ENCODE measurements at places on chromosomes 1 and 21.
A peak's percentile ranks its signal among the peaks of the same experiment; 100 is the strongest.

- DNase-seq, result no peak
Observed at GRCh38 chr1:67469431-67469830, 39.2 kb upstream of the SERBP1 start.

DNA sequence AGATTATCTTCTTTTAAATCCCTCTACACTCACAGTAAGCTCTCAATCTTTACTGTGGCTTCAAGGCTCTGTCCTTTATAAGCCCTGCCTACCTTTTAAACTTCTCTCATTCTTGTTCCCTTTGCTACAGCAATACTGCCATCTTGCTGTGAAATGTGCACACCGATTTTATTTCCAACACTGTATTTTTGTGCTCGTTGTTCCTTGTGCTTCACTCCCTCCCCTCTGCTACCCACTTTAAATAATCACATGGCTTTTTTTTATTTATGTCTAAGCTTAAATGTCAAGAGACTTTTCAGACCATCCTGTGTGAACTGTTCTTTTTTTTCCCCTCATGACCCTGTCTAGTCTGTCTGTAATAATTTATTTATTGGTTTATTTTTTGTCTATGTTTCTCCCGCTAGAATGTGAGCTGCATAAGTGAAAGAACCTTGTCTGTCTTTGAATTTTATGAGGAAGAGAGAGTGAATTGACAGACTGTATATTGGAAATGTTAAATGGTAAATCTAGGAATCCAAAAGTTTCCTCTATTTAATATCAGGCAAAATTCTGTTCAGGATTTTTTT, 45.7 kb downstream of the ABCD3 start:
- peak; percentile 17 for DNase-seq

- DNase-seq, result no peak
Observed at GRCh38 chr1:236689713-236690569, 3.6 kb downstream of the ACTN2 start.

GRCh38 chr1:211637066-211637465, 38.4 kb downstream of the NEK2 start:
- no peak for DNase-seq

- DNase-seq, result no peak
Observed at GRCh38 chr1:157369808-157370521, 182.3 kb downstream of the FCRL5 start.

DNA sequence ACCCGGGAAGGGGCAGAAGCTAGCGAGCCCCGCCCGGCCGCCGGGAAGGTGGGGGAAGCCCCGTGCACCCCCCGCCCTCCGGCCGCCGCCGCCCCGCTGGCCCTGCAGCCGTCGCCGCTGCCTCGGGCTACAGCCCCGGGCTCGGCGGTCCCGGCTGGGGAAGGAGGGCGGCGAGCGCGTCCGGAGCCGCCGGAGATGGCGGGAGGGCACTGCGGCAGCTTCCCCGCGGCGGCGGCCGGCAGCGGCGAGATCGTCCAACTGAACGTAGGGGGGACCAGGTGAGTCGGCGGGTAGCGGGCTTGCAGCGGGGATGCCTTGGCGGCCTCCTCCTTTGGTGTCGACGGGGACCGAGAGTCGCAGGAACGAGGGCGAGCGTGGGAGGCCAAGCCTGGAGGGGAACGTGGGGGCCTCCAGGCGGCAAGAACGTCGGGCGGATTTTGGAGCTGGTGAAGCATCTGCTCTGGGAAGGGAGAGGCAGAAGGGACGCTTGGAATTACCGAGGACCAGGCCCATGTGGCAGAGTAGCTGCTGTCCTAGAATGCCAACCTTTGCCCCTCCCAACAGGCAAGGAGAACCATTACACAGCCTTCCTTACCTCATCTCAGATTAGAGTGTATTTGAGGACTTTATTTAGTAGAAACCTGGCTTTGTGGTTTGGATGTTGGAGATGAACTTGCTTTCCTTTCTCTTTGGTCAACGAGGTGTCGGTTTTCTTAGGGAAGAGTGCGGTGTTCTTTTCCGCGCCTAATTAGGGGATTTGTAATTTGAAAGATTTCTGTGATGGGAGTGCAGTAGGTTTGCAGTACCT, 591 bp downstream of the KCTD3 start:
- DNase-seq, result peak; percentile 46

DNA sequence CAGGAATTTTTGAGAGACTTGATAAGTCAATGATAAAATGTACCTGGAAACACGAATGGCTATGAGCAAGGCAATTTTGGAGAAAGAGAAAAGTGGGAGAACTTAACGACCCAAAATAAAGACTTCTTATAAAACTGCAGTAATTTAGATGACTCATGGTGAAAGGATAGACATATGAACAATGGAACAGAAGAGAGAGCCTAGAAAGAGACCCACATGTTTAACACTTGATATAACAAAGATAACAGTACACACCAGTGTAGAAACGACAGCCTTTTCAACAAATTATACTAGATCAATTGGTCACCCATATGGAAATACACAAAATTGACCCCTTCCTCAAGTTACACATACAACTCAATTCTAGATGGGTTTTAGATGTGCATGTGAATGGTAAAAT, 117.5 kb upstream of the GALNT2 start:
- no peak for DNase-seq

DNA sequence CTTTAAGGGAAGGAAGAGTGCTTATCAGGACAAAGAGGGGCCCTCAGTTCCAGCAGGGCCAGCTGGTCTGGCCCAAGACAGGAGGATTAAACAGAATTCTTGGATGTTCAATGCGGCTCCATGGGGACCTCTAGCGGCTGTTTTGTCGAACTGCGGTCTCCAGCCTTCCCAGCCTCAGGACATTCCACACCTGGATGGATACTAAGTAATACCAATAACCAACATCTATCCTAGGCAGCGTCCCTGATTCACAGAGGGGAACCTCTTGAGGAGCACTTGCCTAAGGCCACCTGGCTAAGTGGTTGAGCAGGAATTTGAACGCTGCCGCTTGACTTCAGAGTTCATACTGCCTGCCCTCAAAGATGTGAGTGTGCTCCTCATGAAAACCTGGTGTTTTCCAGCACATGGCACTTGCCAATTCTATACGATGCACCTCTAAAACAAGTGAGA, 15.5 kb upstream of the CD247 start:
- peak; percentile 27 for DNase-seq

DNA sequence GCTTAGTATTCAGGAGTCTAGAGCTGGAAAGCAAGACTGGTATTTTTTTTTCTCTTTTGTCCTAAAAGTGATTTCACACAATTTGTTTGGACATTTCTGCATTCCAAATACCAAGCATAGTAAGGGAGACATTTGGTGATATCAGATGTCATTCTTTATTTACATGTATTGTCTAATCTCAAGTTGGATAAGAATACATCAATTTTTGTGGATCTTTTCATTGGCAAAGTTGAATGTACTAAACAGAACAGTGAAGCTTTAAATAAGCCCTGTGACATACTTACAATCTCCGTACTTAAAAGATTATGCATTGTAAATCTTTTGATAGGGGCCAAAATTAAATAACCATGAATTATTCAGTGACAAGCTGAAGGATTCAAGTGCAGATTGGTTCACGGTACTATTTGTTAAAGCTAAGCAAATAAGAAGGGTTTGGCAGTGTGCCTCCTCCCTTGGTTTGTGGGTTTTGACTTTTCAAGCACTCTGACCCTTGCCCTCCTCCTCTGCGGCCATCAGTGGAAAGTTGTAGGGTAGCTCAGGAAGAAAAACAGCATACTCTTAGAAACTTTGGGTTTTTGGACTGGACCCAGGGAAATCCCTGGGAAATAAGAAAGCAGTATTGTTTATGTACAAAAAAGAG, 663.7 kb downstream of the ADGRL2 start:
- peak; percentile 88 for DNase-seq

DNA sequence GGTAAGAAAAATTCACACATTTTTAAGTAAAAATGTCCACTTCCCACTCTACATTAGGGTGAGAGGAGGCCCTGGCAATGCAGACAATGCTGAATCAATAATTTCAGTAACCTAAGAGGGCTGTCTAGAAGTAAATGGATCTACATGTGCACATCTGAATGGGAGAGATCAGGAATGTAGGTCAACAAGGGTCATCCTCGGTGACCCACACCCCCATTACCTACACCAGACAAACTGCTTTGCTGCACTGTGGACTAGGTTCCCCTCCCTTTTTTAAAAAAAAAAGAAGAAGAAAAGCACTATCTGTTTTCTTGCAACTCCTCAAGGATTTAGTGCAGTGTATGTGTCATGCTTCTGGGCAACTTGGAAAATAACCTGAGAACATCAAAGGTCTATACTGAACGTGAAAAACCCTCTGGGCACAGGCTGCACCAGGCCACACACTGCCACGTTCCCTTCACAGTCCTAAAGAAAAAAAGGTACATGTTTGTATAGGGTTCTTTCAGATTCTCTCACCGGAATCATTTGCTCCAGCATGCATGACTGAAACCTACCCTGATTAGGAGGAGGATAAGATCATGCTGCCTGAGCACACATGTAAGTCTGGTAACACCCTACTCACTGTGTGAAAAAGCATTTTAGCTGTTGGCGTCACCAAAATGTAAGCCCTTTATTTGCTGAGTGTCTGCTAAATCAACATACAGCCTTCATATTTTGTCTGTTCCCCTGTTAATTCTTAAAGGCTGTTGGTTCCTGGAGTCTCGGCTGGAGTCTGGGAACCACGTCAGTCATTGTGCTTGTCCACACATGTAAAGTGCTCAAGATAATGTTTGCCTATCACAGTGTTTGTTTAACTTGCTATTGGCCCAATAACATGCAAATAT, 341.0 kb downstream of the SMYD3 start:
- DNase-seq, result peak; percentile 90

- no peak for DNase-seq
Observed at GRCh38 chr1:208950206-208950605, 633.3 kb upstream of the CAMK1G start.

DNA sequence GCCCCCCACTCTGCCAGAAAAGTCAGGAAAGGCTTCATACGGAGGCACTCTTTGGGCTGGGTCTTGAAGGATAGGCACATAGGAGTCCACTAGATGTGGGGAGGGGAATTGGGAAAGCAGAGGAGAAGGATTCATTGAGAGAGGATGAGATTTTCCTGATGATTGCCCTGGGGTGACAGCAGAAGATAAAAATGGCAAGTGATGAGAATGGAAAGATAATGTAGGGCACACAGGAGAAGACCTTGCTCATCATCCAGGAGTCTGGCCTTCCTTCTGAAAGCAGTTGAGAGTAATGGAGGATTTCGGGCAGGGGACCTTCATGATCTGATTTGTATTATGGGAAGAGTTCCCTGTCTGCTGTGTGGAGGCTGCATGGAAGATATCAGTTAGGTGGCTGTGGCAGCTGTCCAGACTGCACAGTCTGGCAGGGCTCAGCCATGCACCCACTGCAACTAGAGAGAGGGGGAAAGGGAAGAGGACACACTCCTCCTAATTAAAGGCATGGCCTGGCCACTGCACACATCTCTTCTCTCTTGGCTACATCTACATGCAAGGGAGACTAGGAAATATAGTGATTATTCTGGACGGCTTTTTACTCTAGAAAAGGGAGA, 9.6 kb upstream of the FABP3 start:
- no peak for DNase-seq

GRCh38 chr1:208106218-208106617, 138.0 kb downstream of the PLXNA2 start:
- DNase-seq, result no peak

GRCh38 chr1:168671782-168672181, 57.2 kb downstream of the DPT start:
- DNase-seq, result no peak

- DNase-seq, result no peak
Observed at GRCh38 chr1:112445596-112445995, 49.6 kb downstream of the CTTNBP2NL start.

- peak; percentile 19 for DNase-seq
Observed at GRCh38 chr1:200979574-200980451, 43.7 kb downstream of the KIF21B start.

- no peak for DNase-seq
Observed at GRCh38 chr1:229666585-229666984, 40.5 kb downstream of the URB2 start.

- no peak for DNase-seq
Observed at GRCh38 chr1:19893687-19894086, 11.5 kb downstream of the OTUD3 start.

DNA sequence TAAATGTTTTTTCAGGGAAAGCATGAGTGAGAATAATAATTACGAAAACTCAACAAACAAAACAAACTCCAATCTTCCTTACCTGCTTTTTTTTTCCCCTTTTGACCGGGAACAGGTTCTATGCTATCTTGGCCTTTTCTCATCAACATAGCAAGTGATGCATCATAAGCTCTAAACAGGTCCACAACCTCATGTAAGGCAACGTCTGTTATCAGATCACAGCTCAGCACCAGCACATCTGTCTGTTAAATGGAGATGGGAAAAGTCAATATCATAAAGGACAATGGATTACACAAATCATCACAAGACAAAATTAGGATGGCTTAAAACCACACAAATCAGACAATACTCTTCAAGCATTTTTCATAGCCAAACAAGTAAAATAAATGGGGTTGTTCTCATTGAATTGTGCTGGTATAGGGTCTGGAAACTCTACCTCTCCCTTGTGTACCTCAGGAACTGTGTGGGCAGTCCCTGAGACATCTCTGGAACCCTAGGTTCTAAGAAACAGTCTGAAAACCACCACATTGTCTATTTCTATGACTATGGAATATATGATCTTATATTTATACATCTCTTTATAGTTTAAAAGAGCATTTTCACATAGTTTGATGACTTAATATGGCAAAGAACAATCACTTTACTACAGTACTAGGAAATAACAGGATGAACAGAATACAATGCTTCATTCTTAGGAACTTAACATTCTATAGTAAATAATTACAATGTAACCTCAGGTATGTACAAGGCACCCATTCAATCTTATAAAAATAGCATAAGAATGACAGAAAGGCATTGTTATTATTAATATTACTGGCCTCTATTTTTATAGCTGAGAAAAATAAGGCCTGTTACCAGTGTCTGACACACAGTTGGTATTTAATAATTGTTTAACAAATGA, 44.7 kb downstream of the EIF2B3 start:
- DNase-seq, result no peak

GRCh38 chr1:163596541-163597258, 274.9 kb downstream of the NUF2 start:
- DNase-seq, result no peak

GRCh38 chr1:62595647-62596046, 1.7 kb upstream of the ANGPTL3 start:
- DNase-seq, result no peak

- no peak for DNase-seq
Observed at GRCh38 chr1:218537122-218537913, 192.2 kb downstream of the TGFB2 start.

- DNase-seq, result no peak
Observed at GRCh38 chr1:162134646-162135045, 65.2 kb downstream of the NOS1AP start.

- no peak for DNase-seq
Observed at GRCh38 chr1:157050836-157051235, 5.3 kb upstream of the ARHGEF11 start.

- no peak for DNase-seq
Observed at GRCh38 chr1:81428998-81429397, 371.7 kb upstream of the ADGRL2 start.

- DNase-seq, result no peak
Observed at GRCh38 chr1:38730511-38731397, 128.8 kb downstream of the RRAGC start.

- peak; percentile 35 for DNase-seq
Observed at GRCh38 chr1:52141513-52142219, at the start of gene ZFYVE9. Gene ZFYVE9 (plus strand): TSS chr1:52142089. CDS start chr1:52233207, 91,118 bp downstream.

- no peak for DNase-seq
Observed at GRCh38 chr1:110008971-110009565, 24.5 kb downstream of the AHCYL1 start.

Data from SHP77 treated with DMSO at 0.1 percent for 48 hours (cell line).